ENCODE measurements at places on chromosomes 5 and 9. TPM values are rescaled to one million over a fixed set of nuclear protein-coding genes. Genes with fewer than 3 reads are reported as not detected.

The SLC31A2 gene
- 5.0 TPM for polyA plus RNA-seq

- DNase-seq = no peak
These were observed 28.2 kb downstream of the DCAF12 start for GRCh38 chr9:34098307-34098706.

DNA sequence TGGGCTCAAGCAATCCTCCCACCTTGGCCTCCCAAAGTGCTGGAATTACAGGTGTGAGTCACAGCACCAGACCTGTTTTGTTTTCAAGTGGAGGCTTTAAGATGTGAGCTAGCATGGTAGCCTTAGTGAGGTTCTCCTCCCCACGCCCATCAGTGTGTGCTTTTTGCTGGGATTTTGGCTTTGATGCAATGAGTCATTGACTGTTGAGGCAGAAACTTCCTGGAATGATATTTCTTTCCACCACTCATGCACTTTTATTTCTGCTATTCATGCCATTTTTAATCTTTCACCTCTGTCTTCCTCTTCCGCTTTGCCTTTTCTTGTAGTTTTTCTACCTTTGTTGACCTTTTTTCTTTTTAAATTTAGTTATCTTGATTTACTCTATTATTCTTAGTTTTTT is 4.2 kb upstream of the NFIL3 start:
- DNase-seq = peak; percentile 48

- DNase-seq = no peak
These were observed 211.1 kb downstream of the DMRTA1 start for GRCh38 chr9:22657713-22658112.

- DNase-seq = peak; percentile 67
These were observed 708 bp downstream of the RXRA start for GRCh38 chr9:134326724-134327601.

DNA sequence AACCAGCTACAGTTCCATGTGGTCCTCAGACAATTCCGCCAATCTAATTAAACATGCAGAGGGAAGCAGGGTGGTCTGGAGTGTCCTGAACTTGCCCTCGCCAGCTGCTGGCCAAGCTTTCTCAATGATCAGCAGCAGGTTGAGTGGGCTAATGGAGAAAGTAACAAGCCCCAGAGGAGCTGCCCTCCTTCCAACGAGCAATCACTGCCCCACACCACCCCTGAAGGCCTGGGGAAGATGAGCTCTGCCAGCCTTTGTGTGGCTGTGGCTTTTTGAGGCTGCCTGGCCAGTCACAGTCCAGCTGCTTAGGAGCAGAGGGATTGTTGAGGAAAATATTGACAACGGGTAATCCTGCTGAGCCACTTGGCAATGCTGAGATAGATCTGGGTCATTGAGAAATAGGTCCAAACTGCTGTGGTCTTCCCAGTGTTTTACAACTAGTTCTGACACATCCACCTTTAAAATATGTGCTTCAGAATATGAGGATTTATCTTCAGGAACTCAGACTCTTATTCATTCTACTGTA is 107.3 kb downstream of the CD180 start:
- peak; percentile 17 for DNase-seq

The C9orf153 gene
- not detected for polyA plus RNA-seq

GRCh38 chr5:13249854-13250253 is 694.6 kb downstream of the DNAH5 start:
- DNase-seq = no peak

The WWC1 gene
- 11.3 TPM for polyA plus RNA-seq

DNA sequence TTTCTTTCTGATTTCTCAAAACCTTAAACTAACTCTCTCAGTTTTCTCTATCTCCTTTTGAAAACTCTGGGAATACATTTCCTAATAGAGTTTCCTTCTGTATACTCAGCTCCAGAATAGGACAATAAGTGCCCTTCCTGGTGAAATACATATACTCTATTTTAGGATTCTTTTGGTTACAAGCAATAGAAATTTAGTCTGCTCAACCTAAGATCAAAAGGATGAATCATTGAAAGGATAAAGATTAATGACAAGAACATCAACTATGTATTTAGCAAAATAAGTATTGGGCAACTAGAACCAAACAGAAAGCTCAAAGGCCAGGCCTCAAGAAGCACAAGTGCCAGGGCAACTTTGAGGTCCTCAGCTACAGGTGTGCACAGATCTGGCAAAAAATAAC is 127.1 kb downstream of the ADAMTSL1 start:
- DNase-seq = no peak

GRCh38 chr9:90100014-90100413 is 495.2 kb downstream of the GADD45G start:
- no peak for DNase-seq
